GM23248 (cell line): ENCODE measurements at places on chromosomes 5 and 9. TPM values are rescaled to one million over a fixed set of nuclear protein-coding genes. Genes with fewer than 3 reads are reported as not detected.

- H3K4me1 ChIP-seq: no peaks in the 10 kb centered on the region
- H3K27me3 ChIP-seq: no peaks in the 10 kb centered on the region
- no peaks in the 10 kb centered on the region for H3K36me3 ChIP-seq
- DNase-seq: no peak
- H3K27ac ChIP-seq: no peak overlapping the region
These were observed 353.9 kb upstream of the CDH10 start for GRCh38 chr5:24998641-24999040.

GRCh38 chr9:37978983-37979382, 75.1 kb upstream of the SLC25A51 start:
- no peak overlapping the region for H3K27ac ChIP-seq
- no peak overlapping the region for H3K4me3 ChIP-seq
- no peaks in the 10 kb centered on the region for H3K27me3 ChIP-seq
- no peaks in the 10 kb centered on the region for H3K36me3 ChIP-seq
- peaks cover 25% of the 10 kb centered on the region for H3K4me1 ChIP-seq
- DNase-seq: no peak

SETX gene
- 14.3 and 15.6 TPM in 2 replicates for polyA plus RNA-seq

FOXI1 gene
- polyA plus RNA-seq: not detected in 2 replicates

CCDC183 gene
- polyA plus RNA-seq: 0.39 and 1.5 TPM in 2 replicates

HTR4 gene
- polyA plus RNA-seq: not detected in 2 replicates

DNA sequence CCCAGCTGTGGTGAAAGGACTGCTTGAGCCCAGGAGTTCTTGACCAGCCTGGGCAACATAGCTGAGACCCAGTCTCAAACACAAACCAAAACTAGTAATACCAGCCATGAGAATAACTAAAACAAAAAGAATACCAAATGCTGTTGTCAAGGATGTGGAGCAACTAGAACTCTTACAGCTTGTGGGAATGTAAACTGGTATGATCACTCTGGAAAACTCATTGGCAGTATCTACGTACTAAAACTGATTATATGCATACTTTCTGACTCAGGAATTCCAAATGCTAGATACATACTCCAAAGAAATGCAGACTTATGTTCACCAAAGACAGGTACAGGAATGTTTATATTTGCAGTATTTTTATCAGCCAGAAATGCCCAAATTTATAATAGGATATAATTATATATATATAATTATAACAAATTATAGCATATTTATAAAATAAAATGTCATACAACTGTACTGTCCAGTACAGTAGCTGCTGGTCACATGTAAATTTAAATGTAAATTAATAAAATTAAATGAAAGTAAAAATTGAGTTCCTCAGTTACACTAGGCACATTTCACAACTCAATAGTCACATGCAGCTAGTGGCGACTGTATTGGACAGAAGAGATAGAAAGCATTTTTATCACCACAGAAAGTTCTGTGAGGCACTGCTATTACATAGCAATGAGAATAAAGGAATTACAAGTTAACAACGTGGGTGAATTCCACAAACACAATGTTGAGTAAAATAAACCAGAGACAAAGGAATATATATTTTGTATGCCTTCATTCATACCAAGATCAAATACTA, 118.5 kb downstream of the GNAQ start:
- no peak for DNase-seq
- H3K36me3 ChIP-seq: no peaks in the 10 kb centered on the region

DNA sequence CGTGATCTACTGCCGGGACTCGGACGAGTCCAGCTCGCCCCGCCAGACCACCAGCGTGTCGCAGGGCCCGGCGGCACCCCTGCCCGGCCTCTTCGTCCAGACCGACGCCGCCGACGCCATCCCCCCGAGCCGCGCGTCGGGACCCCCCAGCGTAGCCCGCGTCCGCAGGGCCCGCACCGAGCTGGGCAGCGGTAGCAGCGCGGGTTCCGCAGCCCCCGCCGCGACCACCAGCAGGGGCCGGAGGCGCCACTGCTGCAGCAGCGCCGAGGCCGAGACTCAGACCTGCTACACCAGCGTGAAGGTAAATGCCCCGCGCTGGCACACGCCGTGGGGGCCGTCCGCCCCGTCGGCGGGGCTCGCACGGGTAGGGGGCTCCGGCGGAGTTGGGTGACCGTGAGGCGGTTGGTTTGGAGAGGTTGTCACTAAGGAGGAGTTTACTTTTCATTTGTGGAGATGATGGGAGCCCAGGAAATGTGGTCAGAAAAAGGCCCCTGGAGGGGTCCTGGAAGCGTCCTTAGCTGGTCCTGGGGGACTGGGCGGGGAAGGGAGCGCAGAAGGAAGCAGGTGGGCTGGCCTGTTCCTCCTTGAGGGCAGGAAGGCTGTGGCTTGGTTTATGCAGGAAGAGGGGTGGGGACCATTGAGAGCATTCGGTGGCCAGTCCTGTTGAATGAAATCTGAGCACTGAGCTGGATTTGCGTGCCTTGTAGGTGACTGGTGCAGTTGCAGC, 647 bp downstream of the PDE8B start:
- peak; percentile 34 for DNase-seq
- H3K4me3 ChIP-seq: peak overlapping the region; percentile 61
- H3K4me1 ChIP-seq: no peaks in the 10 kb centered on the region
- no peaks in the 10 kb centered on the region for H3K36me3 ChIP-seq
- no peak overlapping the region for H3K27ac ChIP-seq

DNA sequence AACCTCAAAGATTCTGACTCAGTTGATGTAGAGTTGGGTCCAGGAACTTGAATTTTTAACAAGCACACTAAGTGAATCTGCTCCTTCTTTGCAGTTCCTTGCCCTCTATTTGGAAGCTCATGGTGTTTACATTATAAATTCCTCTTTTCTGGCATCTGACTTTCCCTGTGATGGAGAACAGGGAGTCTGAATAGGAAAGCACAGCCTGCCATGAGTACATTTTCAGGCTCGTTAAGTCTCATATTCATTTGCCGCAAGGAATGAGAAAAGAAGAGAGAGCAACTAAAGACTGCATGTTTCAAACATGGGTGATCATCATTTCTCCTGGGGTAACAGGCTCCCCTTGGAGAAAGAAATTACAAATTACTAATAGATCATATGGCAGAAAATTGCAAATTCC, 468.1 kb upstream of the DMAC1 start:
- H3K4me1 ChIP-seq: no peaks in the 10 kb centered on the region
- no peak overlapping the region for H3K4me3 ChIP-seq
- no peak for DNase-seq
- H3K27ac ChIP-seq: no peak overlapping the region
- no peaks in the 10 kb centered on the region for H3K27me3 ChIP-seq
- H3K36me3 ChIP-seq: no peaks in the 10 kb centered on the region

DNA sequence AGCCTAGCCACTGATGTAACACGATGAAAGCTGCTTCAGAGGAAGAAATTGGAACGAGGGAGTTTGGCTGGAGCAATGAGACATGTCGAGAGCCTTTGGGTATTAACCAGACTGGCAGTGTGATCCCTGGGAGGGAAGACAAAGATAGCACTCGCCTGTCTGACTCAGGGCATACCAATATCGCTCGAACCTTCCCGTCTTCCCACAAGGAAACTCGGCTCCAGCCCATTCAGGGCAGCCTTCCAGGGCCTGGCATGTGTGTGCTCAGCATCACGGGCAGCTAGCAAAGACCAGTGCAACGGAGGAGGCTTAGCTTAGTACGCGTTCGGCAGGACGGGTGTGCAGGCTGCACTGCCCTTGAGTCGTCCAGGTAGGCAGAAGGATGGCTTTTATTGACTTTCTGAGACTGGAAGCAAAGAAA, 356.9 kb upstream of the WWC1 start:
- H3K27ac ChIP-seq: peak overlapping the region; percentile 94
- peak overlapping the region; percentile 52 for H3K4me3 ChIP-seq
- no peaks in the 10 kb centered on the region for H3K27me3 ChIP-seq
- DNase-seq: peak; percentile 96

DNA sequence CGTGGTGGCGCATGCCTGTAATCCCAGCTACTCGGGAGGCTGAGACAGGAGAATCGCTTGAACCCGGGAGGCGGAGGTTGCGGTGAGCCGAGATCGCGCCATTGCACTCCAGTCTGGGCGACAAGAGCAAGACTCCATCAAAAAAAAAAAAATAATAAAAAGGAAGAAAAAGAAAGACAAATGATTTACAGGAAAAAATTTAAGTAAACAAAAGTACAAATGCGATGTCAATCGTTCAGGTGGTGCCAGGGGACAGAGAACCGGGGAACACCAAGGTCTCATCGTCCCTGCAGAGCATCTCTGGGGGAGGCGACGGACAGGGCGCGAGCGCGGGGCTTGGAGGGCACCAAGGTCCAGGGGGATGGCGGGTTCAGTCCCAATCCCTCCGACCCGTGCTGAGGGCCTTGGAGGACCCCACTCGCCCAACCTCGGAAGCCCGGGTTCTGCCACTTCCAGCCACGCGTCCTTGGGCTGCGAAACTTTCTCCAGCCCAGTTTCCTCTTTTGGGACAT, 607 bp upstream of the HNRNPAB start:
- peak overlapping the region; percentile 86 for H3K27ac ChIP-seq
- no peaks in the 10 kb centered on the region for H3K27me3 ChIP-seq
- peak overlapping the region; percentile 97 for H3K4me3 ChIP-seq
- DNase-seq: no peak
- peaks cover 16% of the 10 kb centered on the region; the same call in 1 of the 2 replicates for H3K4me1 ChIP-seq

GRCh38 chr9:130669965-130670364, 5.6 kb downstream of the PRDM12 start:
- no peak overlapping the region for H3K4me3 ChIP-seq
- H3K36me3 ChIP-seq: no peaks in the 10 kb centered on the region
- H3K4me1 ChIP-seq: no peaks in the 10 kb centered on the region
- no peak overlapping the region for H3K27ac ChIP-seq
- DNase-seq: no peak
- peaks cover 26% of the 10 kb centered on the region for H3K27me3 ChIP-seq

SIMC1 gene
- polyA plus RNA-seq: 8.2 and 8.6 TPM in 2 replicates

CNTNAP3 gene
- polyA plus RNA-seq: not detected in 2 replicates

DND1 gene
- 0.14 TPM in 1 of 2 replicates, not detected in the other for polyA plus RNA-seq

AMBP gene
- polyA plus RNA-seq: not detected in 2 replicates

SH3PXD2B gene
- polyA plus RNA-seq: 15.2 and 15.5 TPM in 2 replicates

DNA sequence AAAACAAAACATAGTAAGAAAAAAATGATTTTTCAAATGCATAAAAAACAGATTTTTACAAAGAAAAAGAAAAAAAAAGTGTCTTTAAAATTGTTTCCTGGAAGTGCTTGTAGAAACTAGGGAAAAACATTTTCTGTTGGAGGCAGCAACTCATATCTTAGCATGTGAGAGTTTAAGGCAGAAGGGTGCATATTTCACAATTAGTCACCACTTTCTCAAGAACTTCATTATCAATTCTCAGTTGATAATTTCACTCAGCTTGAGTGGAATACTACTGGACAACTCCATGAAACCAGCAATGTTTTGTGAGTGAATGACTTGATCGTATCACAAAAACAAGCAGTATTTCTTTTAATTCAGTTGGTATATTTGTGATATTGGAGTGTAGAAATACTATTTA, 508.3 kb upstream of the DAB2 start:
- H3K27me3 ChIP-seq: no peaks in the 10 kb centered on the region
- no peak overlapping the region for H3K27ac ChIP-seq
- no peaks in the 10 kb centered on the region for H3K4me1 ChIP-seq

DNA sequence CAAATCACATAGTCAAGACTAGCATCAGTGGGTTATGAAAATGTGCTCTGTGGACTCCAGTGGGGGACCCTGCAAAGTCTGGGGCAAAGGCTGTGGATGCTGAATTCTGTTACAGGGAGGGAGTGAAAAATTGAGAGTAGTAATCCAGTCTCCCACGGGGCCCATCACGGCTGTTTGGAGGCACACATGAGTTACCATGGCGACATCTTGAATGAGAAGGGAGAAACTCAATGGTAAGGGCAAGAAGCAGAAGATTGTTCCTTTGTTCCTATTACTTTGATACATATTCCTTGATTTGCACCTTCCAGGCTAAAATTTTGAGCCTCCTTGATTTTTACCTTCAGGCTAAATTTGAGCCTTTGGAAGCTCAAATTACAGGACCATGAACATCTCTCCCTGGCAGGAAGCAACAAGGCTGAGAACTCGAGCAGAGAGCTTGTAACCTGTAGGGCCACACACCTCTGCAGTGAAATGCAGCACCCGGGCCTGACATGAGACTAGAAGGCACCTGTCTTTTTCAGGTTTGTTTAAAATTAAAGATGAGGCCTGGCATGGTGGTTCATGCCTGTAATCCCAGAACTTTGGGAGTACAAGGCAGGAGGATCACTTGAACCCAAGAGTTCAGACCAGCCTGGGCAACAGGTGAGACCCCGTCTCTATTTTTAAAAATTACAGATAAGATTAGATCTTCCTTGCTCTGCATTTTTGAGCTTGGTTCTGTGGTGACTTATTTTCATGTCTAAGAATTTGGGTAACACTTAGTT, 31.0 kb upstream of the ZFR start:
- no peak overlapping the region for H3K27ac ChIP-seq
- H3K4me3 ChIP-seq: no peak overlapping the region
- DNase-seq: peak; percentile 19
- no peaks in the 10 kb centered on the region for H3K36me3 ChIP-seq
- no peaks in the 10 kb centered on the region for H3K4me1 ChIP-seq

LRRTM2 gene
- 0.22 and 0.71 TPM in 2 replicates for polyA plus RNA-seq

DNA sequence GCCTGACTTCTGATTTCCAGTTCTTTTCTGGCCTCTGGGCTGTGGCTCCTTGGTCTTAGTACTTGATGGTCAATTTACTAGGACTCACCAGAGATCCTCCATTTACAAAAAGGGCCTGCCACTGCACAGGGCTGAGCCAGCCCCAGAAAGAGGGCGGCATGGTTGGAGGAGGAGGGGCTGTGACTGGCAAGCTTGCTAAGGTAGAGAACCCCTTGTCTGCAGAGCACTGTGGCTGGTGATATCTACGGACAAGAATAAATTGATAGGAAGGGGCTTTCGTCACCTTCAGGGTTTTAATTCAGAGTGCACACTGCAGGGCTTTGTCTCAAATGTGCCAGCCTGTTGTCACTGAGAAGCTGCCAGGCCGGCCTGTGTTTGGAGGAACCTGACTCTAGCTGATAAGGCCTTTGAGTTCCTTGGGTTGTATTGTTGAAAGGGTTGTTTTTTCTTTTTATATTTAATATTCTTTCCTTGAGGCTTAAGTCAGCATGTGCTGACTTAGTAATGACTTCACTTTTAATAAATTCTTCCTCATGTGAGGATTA, 15.1 kb downstream of the SLC22A5 start:
- H3K36me3 ChIP-seq: no peaks in the 10 kb centered on the region
- H3K4me1 ChIP-seq: peaks cover 29% of the 10 kb centered on the region
- no peak overlapping the region for H3K4me3 ChIP-seq
- H3K27me3 ChIP-seq: no peaks in the 10 kb centered on the region
- H3K27ac ChIP-seq: no peak overlapping the region

PCDHB11 gene
- 1.1 TPM in 2 replicates for polyA plus RNA-seq

GRCh38 chr5:150486402-150487198, 21.3 kb upstream of the NDST1 start:
- no peaks in the 10 kb centered on the region for H3K27me3 ChIP-seq
- H3K27ac ChIP-seq: peak overlapping the region; percentile 88
- peak overlapping the region; percentile 80 for H3K4me3 ChIP-seq
- DNase-seq: peak; percentile 70
- H3K36me3 ChIP-seq: no peaks in the 10 kb centered on the region
- peaks cover 46% of the 10 kb centered on the region for H3K4me1 ChIP-seq
